A673 (cell line): ENCODE measurements at places on chromosomes 4 and X.

DNA sequence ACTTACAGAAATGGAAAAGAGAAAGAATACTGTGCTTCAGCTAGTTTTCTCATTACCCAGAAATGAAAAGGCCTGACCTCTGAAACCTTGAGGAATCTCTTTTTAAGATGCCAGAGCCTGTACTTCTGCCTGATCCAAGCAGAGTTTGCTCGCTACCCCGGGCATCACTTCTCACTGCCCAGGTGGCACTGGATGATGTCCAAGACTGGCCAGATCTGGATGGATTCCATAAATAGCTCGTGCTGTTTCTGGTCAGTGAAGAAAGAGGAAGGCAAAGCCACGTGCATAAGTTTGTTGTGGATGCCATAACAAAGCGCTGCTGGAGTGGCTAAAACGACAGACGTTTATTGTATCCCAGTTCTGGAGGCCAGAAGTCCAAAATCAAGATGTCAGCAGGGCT is 133.5 kb downstream of the TBL1X start:
- DNase-seq: no peak

GRCh38 chrX:44568196-44568595 is 25.5 kb upstream of the FUNDC1 start:
- no peak for DNase-seq

GRCh38 chr4:8848507-8849265 is 23.0 kb downstream of the HMX1 start:
- DNase-seq: no peak

GRCh38 chr4:54231768-54232688 is 2.9 kb downstream of the PDGFRA start:
- no peak for DNase-seq

DNA sequence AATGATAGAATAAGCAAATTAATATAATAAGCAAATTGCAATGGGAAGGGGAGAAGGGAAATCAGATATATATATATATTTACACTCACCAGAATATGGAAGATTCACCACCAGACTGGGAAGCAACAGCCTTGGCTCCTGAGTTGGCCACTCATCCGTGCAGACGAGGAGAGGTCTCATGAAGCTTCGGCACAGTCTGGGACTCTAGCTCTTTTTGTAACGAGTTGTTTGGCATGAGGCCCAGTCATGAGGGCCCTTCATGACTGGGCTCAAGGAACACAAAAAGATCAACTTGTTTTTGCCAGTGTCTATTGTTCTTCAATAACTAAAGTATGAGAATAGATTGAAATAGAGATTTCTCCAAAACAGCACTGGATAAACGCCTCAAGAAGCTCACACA is 176.4 kb downstream of the ADGRA3 start:
- DNase-seq: no peak

DNA sequence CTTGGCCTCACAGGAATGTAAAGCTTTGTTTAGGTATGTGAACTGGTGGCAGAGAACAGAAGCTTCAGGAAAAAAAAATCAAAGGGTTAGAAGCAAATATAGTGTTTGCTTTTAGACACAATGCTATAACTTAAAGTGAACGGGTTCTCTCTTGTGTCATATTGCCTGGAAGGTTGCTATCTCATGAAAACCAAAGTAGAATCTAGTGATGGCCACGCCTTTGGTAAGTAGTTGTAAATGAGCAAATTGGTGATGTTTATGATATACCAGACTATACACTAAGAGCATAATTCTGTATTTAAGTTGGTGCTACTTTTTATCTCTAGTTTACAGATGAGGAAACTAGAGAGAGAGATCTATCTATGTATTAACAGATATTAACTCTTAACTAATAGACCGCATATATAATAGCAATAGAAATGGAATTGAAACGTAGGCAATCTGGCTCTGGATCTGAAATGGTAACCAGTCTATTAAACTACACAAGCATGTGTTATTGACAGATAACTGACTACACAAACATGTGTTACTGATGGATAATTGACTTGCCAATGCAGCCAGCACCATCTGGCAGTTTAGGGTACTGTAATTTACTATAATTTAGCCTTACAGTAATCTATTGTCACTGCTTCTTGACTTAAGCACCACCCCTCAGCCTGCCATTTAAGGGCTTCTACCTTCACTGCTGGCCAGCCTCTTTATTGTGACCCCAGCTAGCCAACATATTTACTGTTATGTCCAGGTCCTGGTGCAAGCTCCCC is 40.8 kb downstream of the HCCS start:
- no peak for DNase-seq

DNA sequence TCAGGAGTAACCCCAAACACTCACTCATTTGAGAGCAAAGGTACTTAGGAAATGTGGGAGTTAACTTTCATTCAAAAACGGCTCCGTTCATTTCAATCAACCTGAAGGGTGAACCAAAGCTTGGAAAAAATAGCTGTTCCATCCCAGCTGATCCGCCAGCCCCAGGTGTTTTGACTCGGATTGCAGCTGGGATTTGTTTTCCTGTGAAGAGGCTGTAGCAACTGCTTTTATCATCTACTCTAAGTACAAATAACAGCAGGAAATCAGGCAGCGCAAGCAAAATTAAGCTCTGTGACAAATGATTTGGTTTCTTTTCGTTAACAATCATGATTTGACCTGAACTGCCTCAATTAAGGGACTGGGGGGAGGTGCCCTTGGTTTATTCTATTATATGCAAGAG is 154.7 kb downstream of the BEND2 start:
- DNase-seq: no peak

DNA sequence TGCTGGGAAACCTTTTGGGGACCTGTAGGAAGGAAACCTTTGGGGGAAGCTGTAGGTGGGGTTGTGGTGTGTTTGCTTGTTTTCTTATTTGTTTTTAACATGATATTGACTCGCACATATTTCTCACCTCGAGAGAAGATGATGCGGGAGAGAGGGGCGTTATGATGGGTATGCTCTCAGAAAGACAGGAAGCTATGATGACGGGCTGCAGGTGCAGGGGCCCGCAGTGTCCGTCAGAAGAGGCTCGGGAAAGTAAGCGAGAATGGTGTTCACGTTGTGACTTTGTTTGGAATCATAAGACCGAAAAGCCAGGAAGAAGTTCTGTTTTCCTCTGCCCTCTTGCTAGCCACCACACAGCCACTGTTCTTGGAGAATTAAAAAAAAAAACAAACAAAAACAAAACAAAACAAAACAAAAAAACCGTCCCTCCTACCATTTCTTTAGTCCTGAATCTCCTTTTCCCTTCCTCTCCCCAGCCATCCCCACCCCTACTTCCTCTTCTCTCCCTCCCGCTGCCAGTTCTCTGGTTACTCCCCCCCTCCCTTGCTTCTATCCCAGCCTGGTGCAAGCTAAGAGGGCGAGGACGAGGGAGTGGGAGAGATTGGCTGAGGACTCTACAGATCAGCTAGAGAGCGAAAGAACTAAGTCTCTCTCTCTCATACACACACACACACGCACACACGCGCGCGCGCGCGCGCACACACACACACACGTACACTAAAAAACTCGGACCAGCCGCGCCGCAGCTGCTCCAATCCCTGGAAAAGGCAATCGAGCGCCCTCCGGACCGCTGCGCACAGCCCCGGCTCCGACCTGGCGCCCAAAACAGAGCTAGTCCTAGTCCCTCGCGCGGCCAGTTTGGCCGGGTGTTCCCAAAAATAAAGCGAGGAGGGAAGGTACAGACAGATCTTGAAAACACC is at the start of gene BMP3:
TSS of gene BMP3 (plus strand) at position 648 of the 920 bp plus-strand sequence. CDS start 577 bp downstream, outside the sequence.
- DNase-seq: peak; percentile 0

GRCh38 chr4:183354219-183354618 is 32.0 kb upstream of the CLDN24 start:
- DNase-seq: no peak

DNA sequence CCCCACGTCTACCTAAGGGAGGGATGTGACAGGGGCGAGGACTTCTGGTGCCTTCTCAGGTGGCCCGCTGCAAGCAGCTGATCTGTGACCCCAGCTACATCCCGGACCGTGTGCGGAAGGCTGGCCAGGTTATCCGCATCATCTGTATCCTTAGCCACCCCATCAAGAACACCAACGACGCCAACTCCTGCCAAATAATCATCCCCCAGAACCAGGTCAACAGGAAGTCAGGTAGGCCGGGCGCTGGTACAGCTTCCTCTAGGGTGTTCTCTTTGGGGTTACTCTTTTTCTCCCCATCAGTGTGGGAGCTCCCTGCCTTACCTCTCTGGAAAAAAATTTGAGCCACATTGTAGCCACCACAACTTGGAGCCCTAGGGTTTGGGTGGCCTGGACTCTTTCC is 2.4 kb upstream of the FAM50A start:
- no peak for DNase-seq

DNA sequence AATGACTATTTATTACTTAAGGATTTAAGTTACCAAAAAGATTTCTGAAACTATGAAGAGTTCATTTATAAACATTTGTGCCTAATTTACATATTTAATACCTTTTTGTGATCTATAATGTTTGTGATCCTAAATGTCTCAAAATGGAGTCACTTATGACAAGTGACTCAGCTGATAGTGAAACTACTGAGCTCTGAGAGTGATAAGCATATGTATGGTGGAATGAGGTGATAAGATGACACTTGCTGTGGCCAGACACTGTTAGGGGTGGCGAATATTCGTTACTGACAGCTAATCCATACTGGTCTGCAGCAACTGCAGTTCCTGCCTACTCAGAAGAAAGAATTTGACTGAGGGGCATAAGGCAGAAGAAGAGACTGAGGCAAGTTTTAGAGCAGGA is 5.5 kb upstream of the NXF3 start:
- no peak for DNase-seq

DNA sequence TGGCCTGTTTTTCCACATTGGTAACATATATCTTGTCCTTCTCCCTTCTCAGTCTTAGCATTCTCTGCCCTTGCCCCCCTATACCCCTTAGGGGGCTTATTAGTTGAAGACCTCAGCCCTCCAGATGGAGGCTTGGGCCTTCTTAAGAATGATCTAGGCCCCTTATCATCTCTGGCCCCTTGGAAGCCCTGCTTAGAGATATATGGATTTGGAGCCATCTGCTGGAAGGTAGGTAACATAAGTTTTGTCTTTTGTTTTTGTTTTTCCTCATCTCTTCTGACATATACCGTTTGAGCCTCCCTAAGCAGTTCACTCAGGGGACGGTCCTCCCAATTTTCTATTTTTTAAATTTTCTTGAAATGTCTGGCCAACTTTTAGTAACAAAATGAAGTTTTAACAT is 48.3 kb upstream of the NAP1L2 start:
- peak; percentile 45 for DNase-seq
